ENCODE measurements at places on chromosomes 4 and X. TPM values are rescaled to one million over a fixed set of nuclear protein-coding genes. Genes with fewer than 3 reads are reported as not detected.

The FGFBP1 gene
- total RNA-seq = 1.4 TPM

DNA sequence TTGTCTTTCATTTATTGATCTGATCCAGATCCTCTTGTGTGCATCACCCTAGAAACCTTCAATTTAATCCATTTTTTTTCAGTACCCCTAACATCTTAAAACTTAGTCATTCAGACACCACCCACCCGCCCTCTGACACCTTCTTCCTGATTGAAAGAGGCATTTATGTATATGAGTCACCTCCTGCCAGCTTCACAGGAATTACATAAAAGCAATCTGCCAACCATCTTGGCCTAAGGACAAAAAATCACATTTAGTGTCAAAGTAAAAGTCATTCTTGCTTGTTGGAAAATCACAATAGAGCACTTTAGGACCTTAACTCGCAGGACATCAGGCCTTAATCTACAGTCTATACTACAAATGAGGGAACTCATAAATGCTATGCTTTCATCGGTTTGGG lies 52.1 kb downstream of the NDST3 start:
- H3K4me1 ChIP-seq = no peaks in the 10 kb centered on the region
- H3K4me3 ChIP-seq = no peak overlapping the region
- no peak overlapping the region for H3K27ac ChIP-seq
- H3K36me3 ChIP-seq = no peaks in the 10 kb centered on the region
- H3K27me3 ChIP-seq = no peaks in the 10 kb centered on the region

DNA sequence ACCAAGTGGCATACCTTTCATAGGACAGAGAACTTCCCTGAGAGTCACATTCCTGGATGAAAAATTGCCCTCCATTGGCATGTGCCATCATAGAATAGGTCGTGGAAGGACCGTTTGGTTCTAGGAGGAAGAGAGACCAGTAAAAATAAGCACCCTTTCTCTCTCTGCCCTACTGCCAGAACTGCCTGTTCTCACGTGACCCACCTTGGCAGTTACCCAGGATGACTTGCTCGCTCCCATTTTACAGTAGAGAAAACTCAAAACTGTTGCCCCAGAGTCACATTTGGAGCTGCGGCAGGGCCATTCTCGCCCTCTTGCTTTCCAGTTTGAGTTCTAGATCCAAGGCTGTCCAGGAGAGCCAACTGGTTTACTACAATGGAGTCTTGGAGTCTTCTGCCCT lies 1.1 kb upstream of the NLGN3 start:
- DNase-seq = peak; percentile 69
- H3K4me1 ChIP-seq = no peaks in the 10 kb centered on the region
- H3K36me3 ChIP-seq = no peaks in the 10 kb centered on the region
- no peaks in the 10 kb centered on the region for H3K27me3 ChIP-seq

DNA sequence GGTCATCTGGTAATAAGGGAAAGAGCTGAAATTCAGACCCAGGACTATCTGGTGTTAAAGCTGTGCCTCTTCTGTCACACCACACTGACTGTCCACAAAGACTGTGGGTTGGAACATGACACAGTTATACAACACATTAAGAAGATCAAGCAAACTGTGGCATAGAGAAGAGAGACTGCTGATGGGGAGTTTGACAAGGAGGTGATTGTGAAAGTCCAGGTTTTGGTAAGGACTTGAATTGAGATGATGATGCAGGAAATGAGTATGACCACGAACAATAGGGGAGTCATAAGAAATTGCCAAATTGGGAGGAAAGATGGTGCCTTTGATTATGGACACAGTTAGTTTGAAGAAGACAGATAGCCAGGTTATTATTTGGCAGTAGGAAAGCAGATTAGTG lies 163.4 kb downstream of the PDGFRA start:
- no peak overlapping the region for H3K4me3 ChIP-seq
- H3K27ac ChIP-seq = no peak overlapping the region
- no peaks in the 10 kb centered on the region for H3K27me3 ChIP-seq
- no peaks in the 10 kb centered on the region for H3K36me3 ChIP-seq
- H3K4me1 ChIP-seq = no peaks in the 10 kb centered on the region

DNA sequence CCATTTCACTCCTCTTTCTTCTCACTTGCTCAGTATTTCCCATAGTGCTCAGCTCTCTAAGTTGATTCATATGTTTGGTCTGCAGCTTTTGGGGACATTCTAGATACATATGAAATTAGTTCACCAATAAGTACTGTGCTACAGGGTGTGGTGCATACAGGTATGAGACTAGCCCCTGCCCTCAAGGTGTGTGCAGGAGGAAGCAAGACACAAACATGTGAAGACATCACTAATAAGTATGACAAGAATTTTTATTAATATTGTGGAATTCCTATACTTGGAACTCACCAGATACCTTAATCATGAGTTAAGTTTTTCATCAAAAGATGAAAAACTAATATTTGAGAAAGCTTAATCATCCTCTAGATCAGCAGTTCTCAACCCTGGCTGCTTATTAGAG lies 505.2 kb downstream of the ZNF674 start:
- H3K27me3 ChIP-seq = no peaks in the 10 kb centered on the region
- H3K36me3 ChIP-seq = no peaks in the 10 kb centered on the region
- H3K4me1 ChIP-seq = no peaks in the 10 kb centered on the region
- DNase-seq = no peak
